ENCODE measurements at places on chromosomes 1 and 21.

GRCh38 chr1:177282976-177283375 lies 112.2 kb downstream of the BRINP2 start:
- no peak for DNase-seq

- DNase-seq, result no peak
These were observed 110.1 kb upstream of the DPYD start for GRCh38 chr1:98030976-98031375.

DNA sequence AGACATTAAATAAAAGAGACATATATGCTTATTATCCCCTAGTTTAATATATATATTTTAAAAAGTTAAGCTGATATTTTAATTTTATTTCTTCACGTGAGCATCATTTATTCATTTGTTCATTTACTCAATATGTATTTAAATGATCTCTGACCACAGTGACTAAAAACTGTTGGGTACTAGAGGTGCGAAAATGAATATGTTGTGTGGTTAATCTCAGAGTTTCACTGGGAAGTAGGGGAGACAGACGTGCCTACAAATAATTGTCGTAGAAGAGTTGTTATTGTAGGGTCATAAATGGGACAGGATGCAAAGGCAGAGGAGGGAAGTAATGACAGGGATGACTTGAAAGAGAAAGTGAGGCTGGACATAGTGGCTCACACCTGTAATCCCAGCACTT lies 213.0 kb upstream of the CACYBP start:
- DNase-seq, result no peak

DNA sequence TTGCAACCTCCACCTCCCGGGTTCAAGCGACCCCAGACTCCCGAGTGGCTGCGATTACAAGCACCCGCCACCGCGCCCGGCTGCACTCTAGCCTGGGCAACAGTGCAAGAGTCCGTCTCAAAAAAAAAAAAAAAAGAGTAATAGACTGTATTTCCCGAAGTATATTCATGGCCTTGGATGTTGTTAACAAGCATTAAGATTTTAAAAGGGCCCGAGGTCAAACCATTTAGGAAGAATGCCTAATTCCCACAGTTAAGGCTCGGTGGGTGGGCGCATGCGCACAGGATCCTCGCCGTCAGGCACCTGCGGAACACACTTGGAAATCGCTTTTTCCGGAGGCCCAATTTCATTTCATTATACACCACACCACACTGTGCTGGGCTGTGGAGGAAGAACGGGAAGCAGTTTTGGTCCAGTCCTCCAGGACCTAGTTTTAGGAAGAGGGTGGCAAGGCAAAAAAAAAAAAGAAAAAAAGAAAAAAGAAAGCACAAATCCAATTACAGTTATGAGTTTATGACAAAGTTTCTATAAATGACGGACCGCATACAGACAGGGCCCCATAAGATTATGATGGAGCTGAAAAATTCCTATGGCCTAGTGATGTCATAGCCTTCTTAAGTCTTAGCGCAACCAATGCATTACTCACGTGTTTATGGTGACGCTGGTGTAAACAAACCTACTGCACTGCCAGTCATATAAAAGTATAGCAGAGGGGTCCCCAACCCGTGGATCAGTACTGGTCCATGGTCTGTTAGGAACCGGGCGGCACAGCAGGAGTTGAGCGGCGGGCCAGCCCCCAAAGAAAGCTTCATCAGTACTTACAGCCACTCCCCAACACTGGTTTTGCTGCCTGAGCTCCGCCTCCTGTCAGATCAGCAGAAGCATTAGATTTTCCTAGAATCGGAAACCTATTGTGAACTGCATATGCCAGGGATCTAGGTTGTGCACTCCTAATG lies 38.2 kb downstream of the H3-3A start:
- no peak for DNase-seq

- no peak for DNase-seq
These were observed 87.2 kb downstream of the VAV3 start for GRCh38 chr1:107877745-107878144.

DNA sequence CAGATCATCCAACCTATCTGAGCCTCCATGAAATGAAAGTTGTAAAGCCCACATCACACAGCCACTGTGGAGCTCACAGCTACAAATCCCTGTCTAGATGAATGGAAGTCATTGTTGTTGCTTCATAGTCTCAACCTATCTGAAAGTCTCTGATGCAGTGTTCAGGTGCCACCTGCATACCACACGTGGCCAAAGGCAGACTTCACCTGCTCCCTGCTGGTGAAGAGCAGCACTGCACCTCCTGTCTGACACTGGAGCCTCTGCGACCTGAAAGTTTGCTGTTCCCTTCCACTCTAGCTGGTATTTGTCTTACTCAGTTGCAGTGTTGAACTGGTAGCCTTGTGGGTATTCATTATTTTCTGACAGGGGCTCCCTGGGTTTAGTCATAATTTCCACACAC lies 18.4 kb downstream of the LORICRIN start:
- peak; percentile 45 for DNase-seq

DNA sequence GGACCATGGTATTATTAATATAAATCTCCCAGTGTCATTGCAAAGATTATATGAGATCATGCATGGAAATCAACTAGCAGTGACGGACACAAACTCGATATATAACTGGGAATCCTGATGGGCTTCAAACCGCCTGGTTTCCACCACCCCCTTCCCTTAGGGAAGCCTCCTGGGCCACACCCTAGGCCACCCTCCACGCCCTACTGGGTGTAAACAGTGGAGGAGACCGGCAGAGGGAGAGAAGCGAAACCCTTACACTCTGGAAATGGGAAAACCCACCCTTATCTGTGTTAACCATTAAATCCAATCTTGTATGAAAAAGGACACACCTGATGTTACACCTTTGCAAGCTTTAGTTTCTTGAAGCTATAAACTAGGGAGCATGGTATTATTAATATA lies 595 bp upstream of the ZNHIT6 start:
- DNase-seq, result no peak

DNA sequence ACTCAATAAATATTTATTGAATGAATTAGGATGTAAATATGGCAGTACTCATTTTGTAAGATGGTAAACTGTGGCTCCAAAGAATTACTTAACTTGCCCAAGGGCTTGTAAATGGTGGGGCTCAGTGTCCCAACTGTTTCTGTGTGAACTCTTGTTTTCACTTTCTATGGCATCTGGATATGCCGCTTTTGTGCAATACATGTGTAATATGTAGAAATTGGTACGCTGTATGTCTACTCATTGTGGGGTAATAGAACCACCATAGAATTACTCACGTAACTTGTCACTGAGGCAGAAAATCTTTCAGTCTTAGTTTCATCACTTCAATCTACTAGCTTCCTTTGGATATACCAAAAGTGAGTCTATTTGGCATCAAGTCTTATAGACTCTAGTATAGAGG lies 977 bp downstream of the PRPF3 start:
- no peak for DNase-seq

GRCh38 chr21:35753308-35753707 lies 307.0 kb downstream of the SETD4 start:
- no peak for DNase-seq

DNA sequence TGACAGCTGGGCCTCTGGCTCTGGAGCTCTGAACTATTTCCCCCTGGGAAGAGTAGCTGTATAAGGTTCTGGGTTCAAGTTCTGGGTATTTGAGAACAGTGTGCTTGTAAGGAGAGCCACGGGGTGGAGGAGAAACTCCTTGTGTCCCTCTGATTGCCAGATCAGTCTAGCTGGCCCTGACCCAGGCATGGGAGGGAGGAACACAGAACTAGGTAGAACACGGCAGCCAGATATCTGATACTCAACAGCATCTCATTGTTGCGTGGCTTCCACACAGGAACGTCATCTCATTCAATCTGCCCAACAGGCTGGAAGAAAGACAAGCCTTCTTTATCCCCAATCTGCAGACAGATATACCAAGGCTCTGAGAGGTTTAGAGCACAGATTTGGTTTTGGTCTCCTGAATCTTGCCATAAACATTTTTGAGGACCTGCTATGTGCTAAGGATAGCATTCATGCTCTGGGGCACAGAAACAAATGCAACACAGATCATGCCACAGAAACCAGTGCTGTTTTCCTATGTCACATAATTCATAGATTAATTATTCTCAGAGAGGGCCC lies 83.8 kb downstream of the PLXNA2 start:
- no peak for DNase-seq

- no peak for DNase-seq
These were observed 4.1 kb downstream of the PDC start for GRCh38 chr1:186456729-186457255.

- no peak for DNase-seq
These were observed 35.0 kb upstream of the TDRD10 start for GRCh38 chr1:154466921-154467417.

- no peak for DNase-seq
These were observed 301.2 kb downstream of the DUSP10 start for GRCh38 chr1:221440658-221441057.

GRCh38 chr1:29523576-29523975 lies 287.3 kb downstream of the PTPRU start:
- DNase-seq, result no peak

DNA sequence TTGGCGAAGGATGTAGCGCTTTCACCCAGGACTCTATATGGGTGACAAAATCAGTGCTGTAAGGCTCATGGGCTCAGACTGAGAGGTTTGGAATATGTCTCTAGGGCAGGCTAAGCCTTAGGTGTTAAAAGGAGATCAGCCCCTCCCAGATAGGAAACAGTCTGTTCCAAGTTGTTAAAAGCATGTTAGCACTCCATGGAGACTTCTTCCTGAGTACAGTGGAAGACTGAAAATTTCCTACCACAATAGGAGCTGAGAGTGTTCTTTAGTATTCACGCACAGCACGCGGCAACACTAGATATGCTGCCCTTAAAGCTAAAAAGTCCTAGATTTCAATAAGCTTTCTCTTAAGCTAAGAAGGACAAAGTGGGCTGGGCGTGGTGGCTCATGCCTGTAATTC lies 122.1 kb downstream of the TRABD2B start:
- DNase-seq, result no peak

DNA sequence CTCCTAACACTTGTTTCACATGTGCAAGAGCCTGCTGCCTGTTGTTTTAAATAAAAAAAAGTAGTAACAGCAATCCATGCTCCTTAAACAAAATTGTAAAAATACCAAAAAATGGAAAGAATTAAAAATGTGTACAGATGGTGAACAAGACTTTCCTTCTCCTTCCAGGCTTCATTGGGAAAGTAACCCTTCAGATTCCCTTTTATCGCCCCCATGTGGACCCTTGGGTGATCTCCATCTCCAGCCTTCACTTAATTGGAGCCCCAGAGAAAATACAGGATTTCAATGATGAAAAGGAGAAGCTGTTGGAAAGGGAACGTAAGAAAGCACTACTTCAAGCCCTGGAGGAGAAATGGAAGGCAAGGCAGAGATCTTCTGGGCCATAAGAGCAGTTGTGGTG lies 14.2 kb downstream of the VPS13D start:
- no peak for DNase-seq

GRCh38 chr1:66938613-66939012 lies 13.8 kb downstream of the MIER1 start:
- no peak for DNase-seq

GRCh38 chr1:89546082-89546889 lies 21.7 kb downstream of the LRRC8B start:
- no peak for DNase-seq

DNA sequence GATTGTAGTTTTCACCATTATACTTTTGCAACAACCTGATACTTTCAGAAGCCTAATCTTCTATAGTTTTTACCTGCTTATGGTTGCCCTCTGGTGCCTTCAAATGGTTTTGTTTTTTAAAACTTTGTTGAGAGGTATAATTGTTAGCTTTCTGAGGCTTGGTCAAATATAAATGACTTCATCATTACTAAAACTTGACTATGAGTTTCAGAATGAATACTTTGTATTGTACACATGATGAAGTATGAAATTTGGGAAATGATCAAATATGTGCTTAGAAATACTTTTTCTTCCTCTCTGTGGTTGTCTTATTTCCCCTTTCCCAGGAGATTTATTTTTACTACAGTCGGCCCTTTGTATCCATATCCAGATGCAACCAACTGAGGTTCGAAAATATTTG lies 151.8 kb upstream of the B3GALT2 start:
- no peak for DNase-seq

DNA sequence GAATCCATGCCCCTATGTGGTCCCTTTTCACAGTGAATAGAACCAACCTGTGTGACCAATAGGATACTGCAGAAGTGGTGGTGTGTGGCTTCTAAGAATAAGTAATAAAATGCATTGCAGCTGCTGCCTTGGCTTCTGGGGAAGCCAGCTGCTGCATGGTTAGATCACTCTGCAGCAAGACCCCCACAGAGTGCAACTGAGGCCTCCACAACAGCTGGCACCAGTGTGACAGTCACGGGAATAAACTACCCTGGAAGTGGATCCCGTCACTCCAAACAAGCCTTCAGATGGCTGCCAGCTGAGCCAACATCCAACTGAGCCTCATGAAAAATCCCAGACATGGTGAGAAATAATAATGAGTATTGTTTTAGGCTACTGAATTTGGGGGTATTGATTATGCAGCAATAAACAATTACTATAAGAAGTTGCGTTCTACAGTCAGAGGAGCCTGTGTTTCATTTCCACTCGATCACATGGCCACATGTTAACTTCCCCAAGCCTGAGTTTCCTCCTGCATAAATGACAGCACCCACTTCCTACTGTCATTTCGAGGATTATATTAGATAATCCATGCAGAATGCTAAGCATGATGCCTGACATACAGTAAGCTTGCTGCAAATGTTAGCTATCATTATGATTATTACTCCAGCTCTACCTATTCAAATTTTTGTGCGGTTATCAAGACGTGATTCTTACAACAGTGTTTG lies 20.8 kb upstream of the COG2 start:
- no peak for DNase-seq

DNA sequence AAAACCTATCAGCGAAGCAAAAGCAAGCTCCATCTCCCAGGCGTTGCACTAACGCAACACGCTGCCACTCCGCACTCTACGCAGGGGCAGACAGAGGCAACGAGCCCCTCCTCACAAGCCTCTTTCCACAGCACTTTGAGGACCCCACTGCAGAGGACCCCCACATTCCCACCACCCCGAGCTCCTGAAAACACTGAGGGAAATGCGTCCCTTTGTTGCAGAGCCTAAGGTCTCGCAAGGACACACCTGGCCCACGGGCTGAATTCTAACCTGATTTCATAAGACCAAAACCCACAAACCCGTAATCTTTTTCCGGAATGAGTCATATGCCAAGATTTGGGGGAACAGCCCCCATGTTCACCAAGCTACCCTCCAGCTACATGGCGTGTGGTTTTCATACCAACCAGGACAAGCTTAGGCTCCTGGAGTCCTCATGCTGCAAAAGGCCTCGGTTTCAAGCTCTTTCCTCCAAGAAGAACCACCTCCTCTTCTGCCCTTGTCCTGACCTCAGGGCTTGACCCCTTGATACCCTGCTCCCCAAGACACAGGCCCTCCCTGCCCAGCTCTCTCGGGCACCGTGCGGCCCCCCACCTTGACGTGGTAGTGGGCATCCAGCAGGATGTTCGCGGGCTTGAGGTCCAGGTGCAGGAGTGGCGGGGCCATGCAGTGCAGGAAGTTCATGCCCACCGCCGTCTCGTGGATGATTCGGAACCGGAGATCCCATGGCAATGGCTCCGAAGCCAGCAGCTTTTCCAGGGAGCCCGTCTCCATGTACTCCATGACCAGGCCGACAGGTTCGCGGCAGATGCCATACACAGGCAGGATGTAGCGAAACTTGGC lies 10.7 kb downstream of the RIPK4 start:
- no peak for DNase-seq

All from activated CD4-positive, CD25-positive, alpha-beta regulatory T cell treated with anti-CD3 and anti-CD28 coated beads, Interleukin-2, amount 50 U/mL, for 72 hours (primary cell).